ENCODE measurements at places on chromosomes 12 and 14.

GRCh38 chr14:77027538-77028383, 747 bp downstream of the IRF2BPL start:
- peak; percentile 74 for DNase-seq

GRCh38 chr14:60093080-60093479, 1.4 kb downstream of the PCNX4 start:
- no peak for DNase-seq

DNA sequence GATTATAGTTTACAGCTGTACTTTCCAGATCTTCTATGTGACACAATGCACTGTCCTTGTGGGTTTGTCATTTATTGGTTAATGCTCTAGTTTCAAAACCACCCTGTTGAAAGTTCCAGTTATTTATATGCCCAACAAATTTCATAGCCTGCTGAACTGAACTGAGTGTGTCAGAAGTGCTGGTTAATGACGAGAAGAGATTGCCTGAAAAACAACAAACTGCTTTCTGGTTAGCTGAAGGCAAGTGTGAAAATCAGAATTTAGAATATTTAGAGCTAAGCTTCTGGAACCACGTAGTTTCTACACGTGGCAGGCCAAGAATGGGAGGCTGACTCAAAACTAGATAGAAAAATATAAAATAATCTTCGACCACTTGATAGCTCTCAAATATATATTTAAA, 19.1 kb upstream of the RIN3 start:
- no peak for DNase-seq

DNA sequence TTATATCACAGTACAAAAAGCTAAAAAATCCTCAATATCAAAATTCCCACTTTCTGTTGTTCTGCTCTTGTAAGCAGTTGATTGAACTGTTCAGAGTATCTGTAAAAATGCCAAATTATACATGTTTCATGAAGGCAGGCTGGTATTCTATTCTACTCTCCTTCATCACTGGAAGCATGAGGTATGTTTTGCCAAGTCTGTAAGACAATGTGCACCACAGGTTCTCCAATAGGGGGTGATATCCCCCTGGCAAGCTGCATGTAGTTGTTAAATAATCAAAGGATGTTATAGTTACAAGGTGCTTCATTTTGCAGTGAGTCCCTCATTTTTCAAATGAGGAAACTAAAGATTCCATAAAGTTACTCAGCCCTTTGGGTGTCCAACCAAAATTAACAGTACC, 15.1 kb upstream of the NEK9 start:
- DNase-seq, result no peak

GRCh38 chr12:121355818-121356217, 3.6 kb upstream of the ANAPC5 start:
- DNase-seq, result no peak

DNA sequence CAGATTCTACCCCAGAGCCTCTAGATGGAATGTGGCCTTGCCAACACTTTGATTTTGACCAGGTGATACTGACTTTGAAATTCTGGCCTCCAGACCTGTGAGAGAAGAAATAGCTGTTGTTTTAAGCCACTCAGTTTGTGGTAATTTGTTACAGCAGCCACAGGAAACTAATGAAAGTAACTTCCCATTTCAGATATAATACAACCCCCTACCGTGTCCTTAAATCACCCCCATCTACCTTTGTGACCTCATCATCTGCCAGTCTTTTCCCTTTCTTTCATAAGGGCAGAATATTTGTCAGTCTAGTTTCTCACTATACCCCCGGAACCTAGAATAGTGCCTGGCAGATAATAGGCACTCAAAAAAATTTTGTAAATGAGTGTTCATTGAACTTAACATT, 39.6 kb downstream of the PPP4R4 start:
- no peak for DNase-seq

GRCh38 chr12:59182658-59183455, 262.6 kb upstream of the LRIG3 start:
- no peak for DNase-seq

GRCh38 chr12:131223171-131223761, 269.6 kb downstream of the ADGRD1 start:
- DNase-seq, result no peak

- peak; percentile 95 for DNase-seq
Measured at GRCh38 chr12:6946033-6946919, 2.5 kb downstream of the C12orf57 start.

DNA sequence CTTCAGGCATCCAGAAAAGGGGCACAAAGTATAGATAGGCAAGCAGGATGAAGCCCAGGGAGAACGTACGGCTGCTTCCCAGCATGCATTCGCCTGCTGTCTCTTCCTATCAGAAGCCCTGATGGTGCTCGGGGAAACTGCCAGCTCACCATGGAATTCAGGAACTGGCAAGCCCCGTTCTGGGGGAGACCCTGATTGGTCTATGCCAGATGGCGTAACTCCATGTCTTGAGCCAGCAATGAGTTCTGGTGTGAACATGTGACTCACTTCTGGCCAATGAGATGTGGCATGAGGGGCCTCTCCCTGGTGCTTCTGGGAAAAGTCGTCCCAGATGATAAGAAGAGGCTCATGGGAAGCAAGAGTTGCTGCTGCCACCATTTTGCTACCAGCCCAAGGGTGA, 270.8 kb downstream of the BCL11B start:
- no peak for DNase-seq

- DNase-seq, result no peak
Measured at GRCh38 chr14:105739331-105740102, 213.1 kb downstream of the TMEM121 start.

GRCh38 chr12:65025136-65025535, 96.0 kb downstream of the WIF1 start:
- DNase-seq, result no peak

DNA sequence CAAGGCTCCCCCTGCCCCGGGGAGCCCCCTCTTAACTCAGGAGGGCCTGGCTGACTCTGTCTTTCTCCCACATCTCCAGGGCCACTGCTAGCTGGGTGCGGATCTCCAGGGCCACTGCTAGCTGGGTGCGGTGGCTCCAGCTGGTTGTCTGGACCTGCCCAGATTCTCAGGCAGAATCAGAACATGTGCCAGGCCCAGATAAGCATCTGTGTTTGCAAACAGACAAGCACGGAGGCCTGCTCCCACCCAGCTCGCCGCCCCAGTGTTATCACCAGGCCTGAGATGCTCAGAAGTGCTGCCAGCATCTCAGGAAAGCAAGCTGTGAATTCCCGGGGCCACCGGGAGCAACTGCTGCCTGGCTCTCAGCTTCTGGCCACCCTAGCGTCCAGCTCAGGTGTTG, 98.4 kb upstream of the FZD10 start:
- no peak for DNase-seq

DNA sequence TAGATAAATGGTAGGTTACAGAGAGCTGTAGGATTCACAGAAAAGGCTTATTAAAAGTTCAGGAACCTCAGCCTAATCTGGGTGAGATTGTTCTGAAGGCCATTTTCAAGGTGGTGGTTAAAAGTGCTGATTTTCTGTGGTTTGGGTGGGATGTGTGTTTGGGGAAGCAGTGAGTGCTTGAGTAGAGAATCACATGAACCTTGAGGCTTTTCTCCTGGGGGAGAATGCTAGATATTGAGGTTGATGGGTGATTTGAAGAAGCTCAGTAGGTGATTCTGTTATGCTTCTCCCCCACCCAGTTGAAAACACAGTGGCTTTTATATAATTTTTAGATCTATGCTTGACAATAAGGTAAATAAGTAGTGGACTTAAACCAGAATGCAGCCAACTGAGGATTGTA, 420.9 kb downstream of the PCNX1 start:
- DNase-seq, result no peak

GRCh38 chr12:51886021-51886710, 1.7 kb upstream of the ANKRD33 start:
- DNase-seq, result peak; percentile 85

- no peak for DNase-seq
Measured at GRCh38 chr14:59295951-59296350, 107.5 kb downstream of the DAAM1 start.

GRCh38 chr12:121205491-121205890, 4.4 kb upstream of the P2RX4 start:
- no peak for DNase-seq

DNA sequence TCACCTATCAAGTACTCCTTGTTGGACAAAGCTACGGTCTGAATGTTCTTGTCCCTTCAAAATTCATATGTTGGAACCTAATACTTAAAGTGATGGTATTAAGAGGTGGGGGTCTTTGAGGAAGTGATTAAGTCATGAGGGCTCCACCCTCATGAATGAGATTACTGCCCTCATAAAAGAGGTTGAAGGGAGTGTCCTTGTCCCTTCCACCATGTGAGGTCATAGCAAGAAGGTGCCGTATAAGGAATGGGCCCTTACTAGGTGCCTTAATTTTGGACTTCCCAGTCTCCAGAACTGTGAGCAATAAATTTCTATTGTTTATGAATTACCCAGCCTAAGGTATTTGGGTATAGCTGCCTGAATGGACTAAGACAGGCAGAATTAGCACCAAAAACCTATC, 191.1 kb upstream of the NUDT4 start:
- no peak for DNase-seq

DNA sequence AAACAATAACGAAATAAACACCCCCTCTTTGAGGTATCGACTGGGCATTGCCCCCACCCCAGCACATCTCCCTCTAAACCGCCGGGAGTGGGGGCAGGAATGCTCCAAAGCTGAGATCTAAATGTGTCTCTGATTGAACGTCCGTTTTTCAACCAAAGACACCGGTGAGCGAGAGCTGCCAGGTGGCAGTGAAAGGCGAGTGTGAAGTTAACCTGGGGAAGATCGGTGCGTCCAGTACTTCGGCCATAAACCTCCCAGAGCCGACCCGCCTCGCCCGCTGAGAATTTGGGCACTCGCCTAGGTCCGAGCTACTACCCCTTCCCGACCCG, 625 bp downstream of the ANGEL1 start:
- DNase-seq, result peak; percentile 30

DNA sequence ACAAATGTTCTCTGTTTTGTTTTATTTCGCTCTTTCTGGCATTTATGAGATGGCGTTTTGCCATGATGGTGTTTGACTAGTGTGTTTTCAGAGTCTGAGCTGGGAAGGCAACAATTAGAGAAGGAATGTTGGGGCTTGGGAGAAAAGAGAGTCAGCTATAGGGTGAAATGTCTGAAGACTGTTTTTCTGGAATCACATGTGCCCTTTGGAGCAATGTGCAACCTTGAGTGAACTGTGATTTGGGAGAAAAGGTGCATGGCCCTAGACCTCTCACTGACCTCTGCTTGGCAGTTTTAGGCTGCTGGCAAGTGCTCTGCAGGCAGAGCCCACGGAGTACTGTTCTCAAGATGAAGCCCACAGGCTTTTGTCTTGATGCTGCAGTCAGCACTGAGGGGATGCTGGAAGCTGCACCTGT, 379.9 kb upstream of the PDE3A start:
- no peak for DNase-seq

GRCh38 chr12:89456565-89456964, 68.0 kb downstream of the GALNT4 start:
- DNase-seq, result no peak

DNA sequence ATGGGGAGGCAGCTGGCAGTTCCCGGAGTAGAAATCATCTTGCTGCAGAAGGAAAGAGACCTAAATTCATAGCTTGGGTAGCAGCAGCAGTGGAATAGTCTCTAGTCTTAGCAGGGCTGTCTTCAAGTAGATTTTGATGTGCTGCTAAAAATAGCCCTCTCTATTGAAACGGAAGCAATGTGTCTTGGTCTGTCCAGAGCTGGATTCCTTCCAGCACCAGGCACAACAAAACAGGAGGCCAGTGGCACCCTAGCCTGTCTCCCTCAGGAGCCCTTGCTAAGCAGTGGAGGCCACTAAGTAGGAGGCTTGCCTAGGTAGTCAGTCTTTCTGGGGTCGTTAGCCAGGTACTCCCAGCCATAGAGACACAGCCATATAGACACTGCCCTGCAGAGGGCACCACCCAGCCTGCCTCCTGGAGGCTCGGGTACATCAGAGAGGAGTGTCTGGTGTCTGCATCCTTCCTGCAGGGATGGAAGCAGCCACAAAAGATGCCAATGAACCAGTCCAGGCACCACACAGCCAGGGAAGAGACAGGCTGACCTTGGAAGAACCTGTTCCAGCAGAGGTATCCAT, 97.5 kb downstream of the CRACR2A start:
- DNase-seq, result no peak

GRCh38 chr14:105591052-105591451, 64.7 kb downstream of the TMEM121 start:
- DNase-seq, result no peak

DNA sequence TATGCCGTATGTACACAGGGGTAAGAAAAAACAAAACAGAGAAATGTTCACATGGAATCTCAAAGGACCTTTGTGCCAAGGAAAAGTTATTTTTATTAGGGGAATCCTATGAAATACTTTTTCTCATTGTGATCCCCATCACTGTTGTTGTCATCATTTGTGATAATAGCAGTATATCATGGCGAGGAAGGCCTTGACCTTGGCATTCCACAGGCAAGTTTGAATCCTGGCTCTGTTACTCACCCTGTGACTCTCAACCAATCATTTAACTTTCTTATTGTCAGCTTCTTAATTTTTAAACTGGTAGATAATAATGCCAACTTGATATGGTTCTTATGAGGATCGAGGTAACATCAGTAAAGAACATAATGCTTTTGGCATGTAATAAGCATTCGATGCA, 142.2 kb upstream of the DDHD1 start:
- DNase-seq, result no peak

DNA sequence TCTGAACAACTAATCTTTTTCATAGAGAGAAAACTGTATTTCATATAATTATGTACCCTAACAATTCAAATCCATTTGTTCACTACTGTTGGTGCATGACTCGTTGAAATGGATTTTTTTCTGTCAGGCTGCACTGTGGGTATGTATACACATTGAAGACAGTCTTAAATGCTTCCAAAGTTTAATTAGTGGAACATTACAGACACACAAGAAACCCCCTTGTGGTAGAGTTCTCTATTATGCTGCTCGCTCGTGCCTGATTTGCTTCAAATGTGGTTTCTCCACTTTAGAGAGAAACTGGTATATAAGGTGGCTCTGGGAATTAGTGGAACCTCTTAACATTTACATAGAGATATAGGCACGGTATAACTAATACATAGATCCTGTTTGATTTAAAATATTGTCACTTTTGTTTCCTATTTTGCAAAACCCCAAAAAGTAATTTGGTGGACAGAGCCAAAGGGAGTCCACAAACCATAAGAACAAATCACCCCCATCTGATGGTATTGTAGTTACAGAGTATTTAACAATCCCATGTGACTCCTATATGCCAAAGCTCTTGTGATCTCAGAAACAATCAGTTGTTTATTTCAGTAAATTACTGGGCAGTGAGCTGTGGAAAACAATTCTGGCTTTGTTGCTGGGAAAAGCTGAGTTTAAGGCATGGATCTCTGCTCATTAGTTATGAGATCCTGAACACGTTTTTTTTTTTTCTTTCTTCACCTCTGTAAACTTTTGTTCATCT, 159.5 kb downstream of the BRMS1L start:
- DNase-seq, result no peak

DNA sequence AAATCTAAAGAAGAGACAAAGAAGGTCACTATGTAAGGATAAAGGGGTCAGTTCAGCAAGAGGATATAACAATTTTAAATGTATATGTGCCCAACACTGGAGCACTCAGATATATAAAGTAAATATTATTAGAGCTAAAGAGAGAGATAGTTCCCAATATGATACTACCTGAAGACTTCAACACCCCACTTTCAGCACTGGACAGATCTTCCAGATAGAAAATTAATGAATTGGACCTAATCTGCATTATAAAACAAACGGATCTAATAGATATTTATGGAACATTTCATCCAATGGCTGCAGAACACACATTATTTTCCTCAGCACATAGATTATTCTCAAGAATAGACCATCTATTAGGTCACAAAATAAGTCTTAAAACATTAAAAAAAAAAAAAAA, 24.1 kb upstream of the SRGAP1 start:
- DNase-seq, result no peak

GRCh38 chr14:36656687-36657398, 4.8 kb upstream of the PAX9 start:
- DNase-seq, result no peak

GRCh38 chr14:67650151-67650550, 24.3 kb downstream of the VTI1B start:
- DNase-seq, result no peak

Data from breast epithelium (tissue), 4 donors.